ENCODE measurements at places on chromosomes 3 and 15.

- no peak for DNase-seq
Observed at GRCh38 chr3:38988955-38989354, 62.8 kb downstream of the SCN11A start.

GRCh38 chr15:58227706-58228543 lies 89.7 kb downstream of the AQP9 start:
- DNase-seq = peak; percentile 63

DNA sequence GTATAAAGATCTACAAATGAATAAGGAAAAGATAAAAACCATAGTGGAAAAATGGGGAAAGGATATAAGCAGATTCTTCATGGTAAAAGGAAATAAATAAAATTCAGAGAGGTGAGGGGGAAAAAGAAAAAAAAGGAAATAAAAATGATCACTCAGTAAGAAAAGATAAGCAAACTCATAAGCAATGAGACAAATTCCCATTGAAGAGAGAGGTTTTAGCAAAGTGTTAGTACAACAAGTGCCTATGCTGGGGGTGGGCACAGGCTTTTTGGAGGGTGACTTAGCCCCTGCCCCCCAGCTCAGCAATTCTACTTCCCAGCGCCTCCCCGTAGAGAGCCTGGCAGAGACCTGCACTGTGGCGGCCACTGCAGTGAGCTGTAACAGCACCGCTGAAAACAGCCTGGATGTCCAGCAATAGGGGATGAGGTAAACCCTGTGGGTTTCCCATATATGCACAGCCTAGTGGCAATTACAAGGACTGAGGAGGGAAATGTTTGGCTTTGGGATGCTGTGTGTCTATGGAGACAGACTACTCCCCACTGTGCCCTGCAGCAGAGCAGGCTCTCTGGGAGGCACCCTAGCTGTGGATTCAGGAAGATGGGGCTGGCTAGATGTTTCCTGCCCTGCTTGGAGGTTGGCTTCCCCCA lies 23.7 kb upstream of the SFMBT1 start:
- peak; percentile 13 for DNase-seq

GRCh38 chr3:37974121-37975083 lies 16.2 kb upstream of the VILL start:
- peak; percentile 54 for DNase-seq

- peak; percentile 76 for DNase-seq
Observed at GRCh38 chr3:108153451-108153981, 62.7 kb upstream of the CD47 start.

DNA sequence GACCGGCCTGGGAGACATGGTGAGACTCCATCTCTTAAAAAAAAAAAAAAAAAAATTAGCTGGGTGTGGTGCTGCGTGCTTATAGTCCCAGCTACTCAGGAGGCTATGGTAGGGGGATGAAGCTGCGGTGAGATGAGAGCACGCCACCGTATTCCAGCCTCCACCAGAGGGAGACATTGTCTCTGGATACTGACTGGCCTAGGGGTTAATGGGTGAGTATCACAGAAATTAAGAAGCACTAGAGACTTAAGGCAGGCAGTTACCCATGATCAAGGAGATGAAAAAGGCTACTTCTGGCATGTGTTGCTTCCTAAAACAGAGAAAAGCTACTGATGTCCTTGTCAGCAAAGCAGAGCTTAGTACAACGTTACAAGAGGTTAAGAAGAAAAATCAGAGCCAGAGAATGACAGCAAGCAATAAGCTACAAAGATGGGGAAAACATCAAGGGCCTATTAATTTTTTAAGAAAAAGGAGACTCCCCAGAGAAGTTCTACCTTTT lies 8.6 kb downstream of the TFRC start:
- peak; percentile 79 for DNase-seq

- no peak for DNase-seq
Observed at GRCh38 chr15:63334821-63335220, 46.8 kb downstream of the CA12 start.

GRCh38 chr15:67794832-67795574 lies 30.3 kb upstream of the SKOR1 start:
- no peak for DNase-seq

- no peak for DNase-seq
Observed at GRCh38 chr15:25439369-25439836, 579 bp upstream of the UBE3A start.

DNA sequence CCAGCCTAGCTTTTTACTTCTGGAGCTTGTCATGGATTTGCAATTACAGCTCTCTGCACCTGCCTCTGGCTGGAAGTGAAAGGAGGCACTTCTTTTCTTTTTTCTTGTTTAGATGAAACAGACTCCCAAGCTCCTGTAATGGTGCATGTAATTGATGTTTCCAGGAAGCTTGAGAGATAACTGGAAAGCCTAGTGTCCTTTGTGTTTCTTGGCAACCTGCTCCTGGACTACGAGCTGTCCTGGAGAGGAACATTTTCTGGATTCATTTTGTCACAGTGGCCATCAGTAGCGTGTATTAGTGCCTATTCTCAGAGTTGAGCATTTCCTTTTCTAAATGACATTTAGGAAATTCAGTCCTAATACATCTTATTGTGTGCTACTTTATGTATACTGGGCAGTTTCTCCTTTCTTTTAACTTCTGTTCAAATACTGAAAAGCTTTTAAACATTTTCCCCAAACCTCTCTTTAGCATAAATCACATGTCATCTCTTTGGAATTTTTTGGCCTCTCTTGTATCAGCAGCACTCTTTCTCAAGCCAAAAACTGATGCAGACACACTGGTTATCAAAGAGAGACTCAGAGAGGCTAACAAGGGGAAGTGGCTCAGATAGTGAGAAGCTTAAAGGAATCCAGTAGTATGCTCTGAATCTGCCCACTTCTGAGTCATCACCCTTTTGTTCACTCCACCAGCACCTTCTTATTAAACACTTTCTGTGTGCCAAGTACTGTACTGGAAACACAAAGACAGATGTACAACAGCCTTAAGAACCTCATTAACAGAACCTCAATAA lies 62.6 kb upstream of the SLC2A2 start:
- no peak for DNase-seq

DNA sequence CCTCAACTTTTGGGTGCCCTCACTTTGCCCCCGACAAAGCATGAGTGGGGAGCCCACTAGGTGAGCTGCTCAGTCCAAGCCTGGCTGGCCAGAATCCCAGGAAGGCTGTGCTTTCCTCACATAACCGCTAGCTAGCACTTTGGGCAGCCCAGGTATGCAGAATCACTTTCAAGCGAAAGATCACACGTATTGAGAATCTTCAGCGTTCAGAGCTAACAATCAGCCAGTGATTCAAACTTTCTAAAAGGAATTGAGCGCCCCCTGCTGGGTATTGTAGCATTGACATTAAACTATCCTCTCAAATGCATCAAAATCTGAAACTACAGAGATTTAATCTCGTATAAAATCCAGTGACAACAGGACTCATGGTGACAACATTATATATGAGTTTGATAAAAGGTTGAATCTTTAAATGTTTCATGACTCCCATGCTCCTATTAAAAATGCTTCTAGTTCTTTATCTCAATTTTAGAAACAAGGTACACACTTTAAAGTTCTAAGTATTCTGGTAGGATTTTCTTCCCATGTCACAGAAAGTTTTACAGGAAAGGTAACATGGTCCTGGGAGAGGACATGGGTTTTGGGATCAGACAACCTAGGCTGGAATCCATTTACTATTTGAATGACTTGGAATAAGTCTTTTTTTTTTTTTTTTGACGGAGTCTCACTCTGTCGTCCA lies 11.8 kb downstream of the ANAPC13 start:
- DNase-seq = peak; percentile 82

DNA sequence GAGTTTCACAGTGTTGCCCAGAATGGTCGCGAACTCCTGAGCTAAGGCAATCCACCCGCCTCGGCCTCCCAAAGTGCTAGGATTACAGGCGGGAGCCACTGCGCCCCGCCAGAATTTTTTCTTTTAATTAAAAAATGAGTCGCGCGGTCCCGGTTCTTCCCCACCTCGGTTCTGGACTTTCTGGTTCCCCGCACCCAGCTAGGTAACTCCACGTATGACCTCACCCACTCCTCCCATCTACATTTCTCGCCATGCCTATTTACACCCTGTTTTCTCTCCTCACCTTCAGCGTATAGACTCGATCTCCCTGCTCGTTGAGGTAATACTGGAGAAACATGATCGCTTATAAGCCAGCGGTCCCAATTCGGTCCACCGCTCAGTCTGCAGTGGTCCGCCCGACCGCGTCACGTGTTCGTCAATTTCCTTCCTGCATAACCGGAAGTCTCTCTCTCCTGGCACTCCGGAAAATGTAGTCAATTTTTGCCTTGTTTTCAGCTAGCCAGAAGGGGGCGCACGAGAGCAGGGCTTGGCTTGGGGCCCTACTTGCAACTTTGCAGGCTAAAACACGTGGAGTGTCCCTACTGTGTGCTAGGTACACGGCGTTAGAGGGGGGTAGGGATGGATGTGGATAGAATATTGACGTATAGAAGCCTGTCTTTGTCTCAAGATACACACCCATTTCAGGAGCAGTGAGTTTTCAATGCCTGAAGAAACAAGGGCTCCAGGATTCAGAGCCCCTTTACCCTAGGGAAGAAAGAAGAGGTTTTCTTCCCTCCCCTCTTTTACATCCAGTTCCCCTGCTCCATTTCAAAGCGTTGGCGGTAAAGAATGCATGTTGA lies at the start of the genes NOP10 and NUTM1:
NOP10 (minus strand) TSS at position 400 of the 839 bp plus-strand sequence; CDS start at position 337, 63 bp downstream.
NUTM1 (plus strand) TSS at position 579 of the 839 bp plus-strand sequence. CDS start 382 bp downstream, outside the sequence.
- peak; percentile 94 for DNase-seq

DNA sequence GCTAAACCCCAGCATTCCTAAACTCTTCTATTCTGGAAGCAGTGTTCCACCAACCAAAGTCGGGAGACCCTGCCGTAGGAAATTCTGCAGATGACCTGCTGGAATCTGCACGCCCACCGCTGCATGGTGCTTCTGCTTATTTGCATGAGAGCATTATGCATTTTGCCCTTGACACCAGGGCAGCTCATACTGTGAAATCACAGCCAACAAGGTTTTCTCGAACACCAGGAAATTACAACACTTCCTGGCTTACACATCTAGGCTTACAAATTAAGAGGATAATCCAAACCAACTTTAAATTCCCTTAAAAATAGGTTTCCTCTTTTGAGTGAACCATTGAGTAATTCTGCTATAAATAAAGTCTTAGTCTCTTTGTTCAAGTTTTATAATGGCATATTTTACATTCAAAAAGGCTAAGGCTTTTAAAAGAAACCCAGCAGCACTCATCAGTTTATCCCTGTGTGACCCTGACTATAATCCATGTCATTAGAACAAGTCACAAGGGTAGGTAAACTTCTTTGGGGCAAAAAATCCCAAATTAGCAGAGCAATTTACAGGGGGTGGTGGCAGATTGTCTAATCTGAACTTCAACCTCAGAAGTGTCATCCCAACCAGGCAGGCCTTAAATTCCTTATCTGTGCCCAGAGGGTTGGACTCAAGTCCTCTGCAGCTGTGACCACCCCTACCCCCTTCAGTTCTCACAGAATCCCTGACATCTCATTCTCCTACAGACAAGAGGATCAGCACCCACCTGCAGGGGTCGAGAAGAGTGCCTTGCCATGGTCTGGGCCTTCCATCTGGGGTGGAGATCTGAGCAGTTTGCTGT lies 33.5 kb upstream of the RBP1 start:
- peak; percentile 51 for DNase-seq

DNA sequence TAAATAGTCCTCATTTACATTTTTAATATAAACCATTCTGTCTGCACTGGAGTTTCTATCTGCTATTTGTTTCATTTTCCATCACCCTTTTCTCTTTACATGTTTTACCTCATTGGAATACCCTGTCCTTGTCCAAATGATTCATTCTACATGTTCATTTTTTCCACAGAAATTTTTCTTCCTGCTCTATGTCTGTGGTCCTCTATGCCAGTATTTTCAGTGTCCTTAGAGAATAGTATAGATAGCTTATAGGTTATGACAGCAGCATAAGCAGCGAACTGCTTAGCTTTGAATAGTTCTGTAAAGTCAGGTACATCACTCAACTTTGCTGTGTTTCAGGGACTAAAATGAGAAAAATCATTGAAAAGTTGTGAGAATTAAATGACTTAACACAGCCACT lies 742.3 kb upstream of the CBLB start:
- DNase-seq = no peak

DNA sequence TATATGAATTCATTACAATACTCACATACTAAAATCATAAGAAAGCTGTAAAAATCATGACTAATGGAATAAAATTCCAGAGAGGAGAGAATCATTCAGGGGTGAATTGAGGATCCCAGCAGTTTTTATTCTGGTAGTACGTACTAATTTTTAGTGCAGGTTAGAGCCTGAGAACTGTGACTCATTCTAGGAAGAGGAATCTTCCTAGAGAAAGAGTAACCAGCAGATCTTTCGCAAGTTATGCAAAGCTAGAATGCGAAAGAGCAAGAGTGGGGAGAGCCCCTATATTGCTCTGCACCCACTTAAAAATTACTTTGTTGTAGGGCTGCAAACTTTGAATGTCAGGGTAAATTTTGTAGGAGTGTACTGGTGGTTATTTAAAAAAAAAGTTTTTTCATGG lies 303.6 kb upstream of the ARPP21 start:
- no peak for DNase-seq

DNA sequence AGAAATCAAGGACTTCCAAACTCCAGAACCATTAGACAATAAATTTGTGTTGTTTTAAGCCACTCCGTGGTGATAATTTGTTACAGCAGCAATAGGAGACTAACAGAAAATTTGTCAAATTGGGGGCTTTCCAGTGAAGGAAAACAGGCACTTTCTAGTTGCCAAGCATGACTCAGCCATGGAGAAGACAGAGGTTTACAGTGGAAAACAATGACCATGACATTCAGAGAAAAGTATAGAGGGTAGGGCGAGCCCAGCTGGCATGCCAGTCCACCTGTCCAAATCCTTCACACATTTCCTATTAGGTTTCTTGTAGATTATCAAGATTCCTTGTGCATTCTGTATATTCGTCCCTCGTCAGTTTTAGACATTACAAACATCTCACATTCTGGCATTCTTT lies 24.9 kb downstream of the SLCO2A1 start:
- DNase-seq = no peak

- no peak for DNase-seq
Observed at GRCh38 chr3:18751514-18751913, 326.4 kb upstream of the SATB1 start.

DNA sequence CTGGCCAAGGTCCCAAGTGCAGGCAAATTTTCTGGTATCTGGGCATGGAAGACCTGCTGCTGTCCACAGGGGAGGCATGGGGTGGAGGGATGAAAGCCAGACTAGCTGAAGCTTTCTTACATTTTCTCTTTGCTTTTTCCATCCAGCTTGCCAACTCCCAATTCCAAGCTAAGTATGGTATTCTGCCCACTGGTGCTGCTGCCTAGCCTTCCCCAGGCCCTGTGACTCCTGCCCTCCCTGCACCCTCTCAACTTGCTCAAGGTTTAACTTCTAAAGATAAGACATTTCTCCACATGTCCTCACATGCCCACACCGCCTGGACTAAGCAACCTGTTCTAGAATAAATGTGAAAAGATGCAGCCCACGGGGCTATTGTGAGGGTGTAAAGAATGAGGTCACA lies 59.5 kb upstream of the HACD2 start:
- DNase-seq = no peak

GRCh38 chr15:48358229-48359152 lies 27.3 kb downstream of the DUT start:
- DNase-seq = no peak

- DNase-seq = no peak
Observed at GRCh38 chr15:82048811-82049210, 3.0 kb upstream of the MEX3B start.

DNA sequence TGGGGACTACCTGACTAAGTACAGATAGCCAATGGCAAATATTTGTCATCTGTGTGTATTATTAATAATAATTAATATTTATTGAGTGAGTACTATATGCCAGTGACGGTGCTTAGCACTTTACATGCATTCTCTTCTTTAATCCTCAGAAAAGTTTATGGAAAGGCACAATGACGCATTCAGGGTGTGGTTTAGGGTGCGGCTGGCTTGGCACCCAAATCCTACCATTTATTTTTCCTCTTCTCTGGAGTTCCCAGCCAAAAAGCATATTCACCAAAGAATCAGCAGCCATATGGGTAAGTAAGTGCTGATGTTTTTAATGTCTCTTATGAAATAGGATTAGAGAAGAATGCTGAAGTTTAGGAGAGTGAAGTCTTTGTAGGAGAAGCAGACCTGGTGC lies 140.4 kb upstream of the TP63 start:
- DNase-seq = no peak

All from NCI-H524 (cell line).